ENCODE measurements at places on chromosomes 13 and 19. TPM values are rescaled to one million over a fixed set of nuclear protein-coding genes. Genes with fewer than 3 reads are reported as not detected.

The PLA2G4C gene
- 8.2 TPM for total RNA-seq

The RAD23A gene
- 148 TPM for total RNA-seq

The DACT3 gene
- total RNA-seq: 0.36 TPM

GRCh38 chr13:112953591-112954487, 15.2 kb upstream of the MCF2L start:
- no peaks in the 10 kb centered on the region for H3K4me1 ChIP-seq
- peaks cover 12% of the 10 kb centered on the region for H3K27me3 ChIP-seq
- H3K36me3 ChIP-seq: no peaks in the 10 kb centered on the region
- no peak overlapping the region for H3K27ac ChIP-seq

GRCh38 chr19:7874076-7874896, at the start of gene PRR36:
TSS of gene PRR36 (minus strand) at chr19:7874390. CDS start at chr19:7873689, 701 bp downstream.
- peaks cover 24% of the 10 kb centered on the region for H3K4me1 ChIP-seq
- no peak within 1 kb of the TSS for H3K27ac ChIP-seq
- H3K36me3 ChIP-seq: peaks cover 7% of the 10 kb centered on the region
- H3K4me3 ChIP-seq: peak within 1 kb of the TSS; percentile 48

- peaks cover 7% of the 10 kb centered on the region for H3K27me3 ChIP-seq
These were observed 29.0 kb upstream of the CXCL17 start for GRCh38 chr19:42471554-42472249.

DNA sequence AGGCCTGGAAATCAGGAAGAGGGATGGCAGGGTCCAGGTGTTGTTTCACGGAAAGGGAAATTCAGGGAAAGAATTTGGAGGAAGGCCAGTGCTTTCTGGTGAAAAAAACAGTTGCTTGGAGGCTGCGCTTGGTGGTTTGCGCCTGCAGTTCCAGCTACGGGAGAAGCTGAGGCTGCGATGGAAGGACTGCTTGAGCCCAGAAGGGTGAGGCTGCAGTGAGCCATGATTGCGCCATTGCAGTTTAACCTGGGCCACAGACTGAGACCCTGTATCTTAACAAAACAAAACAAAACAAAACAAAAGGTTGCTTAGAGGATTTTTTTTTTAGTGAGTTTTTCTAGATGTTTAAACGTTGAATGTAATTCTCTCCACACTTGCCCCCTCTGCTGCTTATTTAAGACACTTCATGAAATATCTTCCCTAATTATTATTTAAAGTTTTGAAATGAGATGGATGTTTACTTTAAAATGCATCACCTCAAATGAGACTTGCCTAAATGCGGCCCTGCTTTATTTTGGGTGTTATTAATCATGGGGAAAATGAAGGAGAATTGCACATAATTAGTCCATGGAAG, 75.4 kb upstream of the TRPC4 start:
- H3K27me3 ChIP-seq: no peaks in the 10 kb centered on the region
- no peak for DNase-seq
- no peak overlapping the region for H3K27ac ChIP-seq

DNA sequence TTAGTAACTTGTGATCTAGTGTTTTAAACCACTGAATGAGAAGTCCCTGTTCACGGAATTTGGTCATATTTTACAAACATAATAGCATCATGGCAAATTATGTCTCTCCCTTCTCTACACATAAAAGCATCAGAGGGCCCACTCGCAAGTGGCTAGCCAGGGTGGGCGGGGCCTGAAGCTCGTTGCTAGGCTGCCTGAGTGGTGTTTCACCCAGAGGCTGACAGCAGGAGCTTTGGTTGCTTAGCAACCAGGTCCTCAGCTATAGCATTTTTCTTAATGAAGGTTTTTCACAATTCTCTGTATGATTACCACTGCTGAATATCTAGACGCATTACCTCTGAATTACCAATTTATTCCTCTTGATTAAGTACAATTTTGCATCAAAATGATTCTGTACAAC, 126.5 kb downstream of the NALCN start:
- no peak overlapping the region for H3K27ac ChIP-seq
- H3K4me3 ChIP-seq: no peak overlapping the region
- H3K4me1 ChIP-seq: no peaks in the 10 kb centered on the region
- DNase-seq: no peak

GRCh38 chr13:66618702-66619101, 611.4 kb downstream of the PCDH9 start:
- no peaks in the 10 kb centered on the region for H3K27me3 ChIP-seq
- no peaks in the 10 kb centered on the region for H3K4me1 ChIP-seq
- no peak for DNase-seq
- H3K27ac ChIP-seq: no peak overlapping the region
